Placental epithelial cell (primary cell): ENCODE measurements at places on chromosomes 16 and 17. TPM values are rescaled to one million over a fixed set of nuclear protein-coding genes. Genes with fewer than 3 reads are reported as not detected.

BRIP1 gene
- 7.6 and 8.2 TPM in 2 replicates for total RNA-seq

DRC3 gene
- 2.6 and 5.1 TPM in 2 replicates for total RNA-seq

HS3ST3B1 gene
- 1.2 and 1.6 TPM in 2 replicates for total RNA-seq

HMOX2 gene
- 46.7 and 86.8 TPM in 2 replicates for total RNA-seq

SRCAP gene
- total RNA-seq: 25.1 and 38.8 TPM in 2 replicates

TBX4 gene
- not detected in 2 replicates for total RNA-seq

SLC12A3 gene
- total RNA-seq: 0.22 and 1.6 TPM in 2 replicates

PRSS33 gene
- not detected in 2 replicates for total RNA-seq

ALDH3A2 gene
- 14.1 and 15.9 TPM in 2 replicates for total RNA-seq

KCNJ2 gene
- total RNA-seq: 3.4 and 28.3 TPM in 2 replicates

PDILT gene
- total RNA-seq: not detected in 2 replicates

SEZ6L2 gene
- total RNA-seq: 1.2 and 2.7 TPM in 2 replicates

MMP25 gene
- total RNA-seq: under 0.01 and 0.11 TPM in 2 replicates

PRM2 gene
- total RNA-seq: not detected in 2 replicates

MED31 gene
- total RNA-seq: 6.3 and 6.8 TPM in 2 replicates

TP53TG3 gene
- total RNA-seq: not detected in 2 replicates

PAM16 gene
- 14.9 and 26.5 TPM in 2 replicates for total RNA-seq

EVPL gene
- 9.4 and 33.3 TPM in 2 replicates for total RNA-seq

HOXB4 gene
- total RNA-seq: 0.43 and 0.79 TPM in 2 replicates

HBA1 gene
- total RNA-seq: not detected in 2 replicates
